ENCODE measurements at places on chromosomes 3 and 15.

DNA sequence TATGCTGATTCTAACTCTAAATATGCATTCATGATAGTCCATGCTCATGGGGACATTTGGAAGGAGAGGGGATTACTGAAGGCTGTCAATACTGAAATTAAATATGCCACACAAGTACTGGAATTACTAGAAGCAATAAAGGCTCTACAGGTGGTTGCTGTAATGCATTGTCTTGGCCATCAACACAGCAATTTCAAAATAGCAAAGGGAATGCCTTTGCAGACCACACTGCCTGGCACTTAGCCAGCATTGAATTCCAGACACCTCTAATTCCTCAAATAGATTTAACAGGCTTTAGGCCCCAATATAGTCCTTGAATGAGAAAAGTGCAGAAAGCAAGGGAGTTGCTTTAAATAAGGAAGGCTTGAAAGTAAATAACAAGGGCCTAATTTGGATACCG is 115.8 kb upstream of the PLCL2 start:
- DNase-seq, result no peak

- DNase-seq, result no peak
Observed at GRCh38 chr15:71455878-71456277, 340.6 kb downstream of the THSD4 start.

GRCh38 chr3:44301746-44302145 is 36.8 kb upstream of the TCAIM start:
- no peak for DNase-seq

DNA sequence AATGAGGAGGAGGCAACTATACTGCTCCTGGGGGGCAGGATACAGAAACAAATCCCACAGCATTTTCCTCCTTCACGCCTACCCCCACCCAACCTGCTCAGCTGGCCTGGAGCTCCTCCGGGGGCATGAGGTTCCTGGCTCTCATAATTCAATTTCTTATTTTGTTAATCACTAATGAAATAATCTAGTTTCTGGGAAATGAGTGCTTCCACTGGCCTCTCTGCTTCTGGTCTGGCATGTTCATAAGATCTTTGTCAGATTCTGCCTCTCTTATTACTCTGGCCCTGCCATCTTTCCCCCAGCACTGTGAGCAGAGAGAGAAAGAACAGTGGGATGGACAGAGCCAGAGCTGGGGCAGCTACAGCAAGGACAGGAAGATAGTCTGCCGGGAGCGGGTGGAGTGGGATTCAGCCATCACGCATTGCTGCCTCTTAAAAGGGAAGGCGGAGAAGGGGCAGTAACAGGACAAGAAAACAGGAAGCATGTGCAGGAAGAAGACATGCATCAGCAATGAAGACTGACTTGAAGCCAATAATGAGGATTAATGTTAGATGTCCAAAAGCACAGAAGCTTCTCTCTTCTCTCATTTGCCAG is 13.6 kb downstream of the RPAP1 start:
- no peak for DNase-seq

GRCh38 chr15:39286706-39287105 is 294.2 kb upstream of the THBS1 start:
- no peak for DNase-seq

DNA sequence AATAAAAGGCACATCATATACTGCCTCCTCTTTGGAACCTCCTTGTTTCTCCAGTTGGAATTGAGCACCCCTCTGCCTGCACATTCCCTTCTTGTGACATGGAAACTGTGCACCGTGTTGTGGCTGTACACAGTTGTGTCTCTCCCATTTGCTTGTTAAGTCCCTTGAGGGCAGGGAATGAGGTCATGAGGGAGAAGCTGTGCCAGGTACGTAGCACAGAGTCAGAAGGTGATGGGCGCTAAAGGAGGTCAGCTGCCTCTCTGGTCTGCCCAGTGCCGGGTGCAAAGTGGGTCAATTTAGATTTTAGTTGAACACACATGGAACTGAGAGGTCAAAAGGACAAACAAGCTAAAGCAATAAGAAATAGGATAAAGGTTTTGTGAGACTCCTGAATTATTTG is 124.4 kb downstream of the FAM43A start:
- DNase-seq, result no peak

DNA sequence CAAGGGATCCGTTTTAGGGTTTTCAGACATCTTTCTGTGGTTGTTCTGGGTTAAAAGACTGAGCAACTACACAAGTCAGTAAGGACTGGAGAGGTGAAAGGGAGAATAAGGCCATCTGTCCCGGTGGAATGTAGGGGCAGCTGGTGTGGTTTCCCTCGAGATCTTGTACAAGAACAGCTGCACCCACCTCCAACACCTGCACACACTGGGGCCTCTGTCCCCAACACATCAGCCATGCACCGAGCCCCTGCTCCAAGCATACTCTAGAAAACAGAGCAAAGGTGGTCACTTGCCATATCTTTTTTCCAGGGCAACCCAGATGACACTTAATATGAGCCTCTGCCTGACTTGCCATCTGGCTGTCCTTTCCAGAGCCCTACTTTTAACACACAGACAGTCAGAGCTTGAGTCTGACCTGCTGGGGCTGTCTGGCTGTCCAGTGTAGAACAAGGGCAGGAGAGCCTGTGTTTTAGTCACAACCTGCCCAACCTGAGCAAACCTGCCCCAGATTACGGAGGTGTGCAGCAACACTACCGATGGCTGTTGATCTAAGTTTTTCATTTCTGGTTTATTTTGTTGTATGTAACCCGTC is 12.2 kb downstream of the MAN2A2 start:
- no peak for DNase-seq

GRCh38 chr15:72044956-72045355 is 73.0 kb downstream of the MYO9A start:
- no peak for DNase-seq

GRCh38 chr3:151101270-151101969 is 16.0 kb downstream of the MED12L start:
- DNase-seq, result no peak

DNA sequence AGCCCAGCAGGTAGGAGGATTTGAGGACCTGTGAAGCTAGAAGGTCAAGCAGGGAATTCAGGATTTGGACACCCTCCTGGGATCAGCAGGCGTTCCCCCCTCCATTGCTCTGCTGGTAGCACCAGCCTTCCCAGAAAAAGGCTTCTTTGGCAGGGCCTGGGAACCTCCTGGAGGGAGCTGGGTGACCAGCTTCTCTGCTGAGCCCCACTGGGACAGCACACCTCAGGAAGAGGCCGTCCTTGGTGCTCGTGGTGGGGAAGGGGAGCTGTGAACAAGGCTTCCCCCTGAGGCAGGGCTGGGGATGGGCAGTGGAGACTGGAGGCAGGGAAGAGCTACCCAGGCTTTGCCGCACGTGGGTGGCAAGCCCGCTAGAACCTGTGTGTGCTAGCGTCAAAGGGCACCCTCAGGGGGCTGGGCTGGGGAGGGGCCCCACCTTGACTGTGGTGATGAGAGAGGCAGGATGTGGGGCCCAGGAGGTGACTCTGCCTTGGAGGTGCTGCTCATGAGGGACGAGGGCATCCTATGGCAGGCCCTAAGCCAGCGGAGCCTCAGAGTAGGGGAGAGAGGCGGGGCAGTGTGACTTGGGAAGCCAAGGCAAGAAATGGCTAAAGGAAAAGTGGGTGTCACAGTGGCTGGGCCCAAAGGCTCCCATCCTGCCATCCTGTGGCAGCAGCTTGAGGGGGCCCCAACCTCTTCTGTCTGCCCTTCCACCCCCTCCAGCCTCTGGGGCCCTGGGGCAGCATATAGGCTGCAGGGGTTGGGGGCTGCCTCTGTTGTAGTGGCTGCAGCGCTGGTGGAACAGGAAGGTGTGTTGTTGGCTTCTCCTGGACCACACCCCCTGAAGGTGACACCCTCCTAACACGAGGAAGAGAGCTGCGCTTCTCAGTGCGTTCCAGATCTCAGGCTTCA is 20.7 kb downstream of the KLF13 start:
- DNase-seq, result no peak

- no peak for DNase-seq
Observed at GRCh38 chr3:54563501-54564200, 364.2 kb downstream of the LRTM1 start.

- DNase-seq, result no peak
Observed at GRCh38 chr3:58574682-58575081, 2.5 kb downstream of the FAM107A start.

GRCh38 chr3:57758686-57759085 is 2.6 kb downstream of the SLMAP start:
- DNase-seq, result no peak

- DNase-seq, result no peak
Observed at GRCh38 chr3:125051715-125052581, 3.8 kb downstream of the HEG1 start.

GRCh38 chr3:136642711-136643110 is 109.5 kb downstream of the STAG1 start:
- DNase-seq, result no peak

GRCh38 chr15:40006003-40006402 is 33.0 kb downstream of the SRP14 start:
- no peak for DNase-seq

- no peak for DNase-seq
Observed at GRCh38 chr15:79724312-79724711, 172.5 kb downstream of the MTHFS start.

- no peak for DNase-seq
Observed at GRCh38 chr3:17901893-17902292, 159.5 kb upstream of the TBC1D5 start.

- DNase-seq, result no peak
Observed at GRCh38 chr3:39478226-39478625, 10.7 kb downstream of the MOBP start.

DNA sequence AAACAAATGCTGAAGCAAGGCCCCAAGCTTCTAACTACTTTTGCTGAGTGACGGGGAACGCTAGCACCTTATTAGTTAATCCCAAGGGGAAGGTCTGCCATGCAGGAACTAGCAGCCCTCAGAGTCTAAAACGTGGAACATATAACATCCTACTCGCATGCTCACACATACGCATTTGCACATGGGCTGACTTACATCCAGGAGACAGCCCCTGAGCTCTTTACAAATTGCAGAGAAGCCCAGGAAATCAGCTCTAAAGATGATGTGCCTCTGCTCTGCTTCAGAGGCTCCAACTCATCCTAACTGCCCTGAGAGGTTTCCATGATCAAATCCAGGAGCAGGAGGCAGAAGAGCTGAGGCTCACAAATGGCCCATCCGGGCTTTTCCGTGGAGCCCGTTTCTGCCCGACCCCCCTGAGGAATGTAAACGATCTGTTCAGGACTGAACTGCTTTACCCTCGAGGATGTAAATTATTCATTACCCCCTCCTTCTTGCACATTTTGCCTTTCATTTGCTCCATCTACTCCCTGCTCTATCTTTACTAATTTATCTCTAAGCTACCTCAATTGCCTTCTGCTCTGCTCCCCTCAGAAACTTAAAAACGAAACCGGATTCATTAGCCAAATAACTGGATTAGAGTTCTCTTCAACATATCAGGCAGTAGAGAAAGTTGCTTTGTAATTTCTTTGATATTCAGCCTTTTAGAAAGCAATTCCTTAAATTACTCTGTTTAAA is 141.9 kb upstream of the CCDC54 start:
- DNase-seq, result no peak

- no peak for DNase-seq
Observed at GRCh38 chr15:90062973-90063769, 39.1 kb downstream of the IDH2 start.

DNA sequence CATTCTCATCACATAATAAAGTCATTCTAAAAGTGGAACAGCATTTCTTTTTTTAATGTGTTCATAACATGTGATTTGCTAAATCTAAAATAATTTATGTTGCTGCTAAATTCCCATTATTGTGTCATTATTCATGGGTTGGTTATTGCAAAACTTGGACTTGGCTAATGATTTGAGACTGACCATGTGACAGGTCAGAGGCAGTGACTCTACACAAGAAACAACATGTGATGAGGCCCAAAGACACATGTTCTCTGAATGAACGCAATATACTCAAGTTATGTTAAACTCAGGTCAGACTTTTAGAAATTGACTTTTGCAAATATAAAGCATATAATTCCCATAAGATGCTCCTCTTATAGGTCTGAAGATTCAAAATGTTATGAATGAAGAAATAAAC is 566.1 kb downstream of the TBL1XR1 start:
- no peak for DNase-seq

GRCh38 chr3:144554889-144555288 is 583.3 kb downstream of the DIPK2A start:
- no peak for DNase-seq

DNA sequence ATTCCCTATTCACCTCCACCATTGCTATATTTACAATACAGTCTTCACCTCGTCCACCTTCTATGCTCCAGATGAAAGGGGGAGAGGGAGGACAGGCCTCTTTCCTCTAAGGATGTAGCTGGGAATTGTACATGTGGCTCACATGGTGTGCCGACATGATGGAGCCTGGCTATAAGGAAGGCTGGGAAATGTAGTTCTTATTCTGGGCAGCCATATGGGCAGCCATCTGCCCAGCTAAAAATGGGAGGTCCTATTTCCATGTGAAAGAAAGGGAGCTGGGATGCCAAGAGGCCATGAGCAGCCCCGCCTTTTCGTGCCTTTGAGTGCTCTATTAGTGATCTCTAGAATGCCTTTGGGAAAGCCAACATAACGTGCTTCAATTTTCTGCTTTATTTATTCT is 27.1 kb upstream of the MGLL start:
- DNase-seq, result no peak

- no peak for DNase-seq
Observed at GRCh38 chr3:123055352-123055751, 11.5 kb upstream of the PDIA5 start.

GRCh38 chr3:28699283-28699682 is 350.7 kb upstream of the AZI2 start:
- DNase-seq, result no peak

GRCh38 chr15:96337365-96338023 is 7.0 kb downstream of the NR2F2 start:
- no peak for DNase-seq

- no peak for DNase-seq
Observed at GRCh38 chr15:82807920-82808633, 1.4 kb upstream of the WHAMM start.

GRCh38 chr3:130838898-130839600 is 54.8 kb upstream of the ATP2C1 start:
- no peak for DNase-seq

- no peak for DNase-seq
Observed at GRCh38 chr3:147661916-147662315, 252.8 kb downstream of the ZIC1 start.

- no peak for DNase-seq
Observed at GRCh38 chr3:31634476-31634875, 101.8 kb downstream of the STT3B start.

DNA sequence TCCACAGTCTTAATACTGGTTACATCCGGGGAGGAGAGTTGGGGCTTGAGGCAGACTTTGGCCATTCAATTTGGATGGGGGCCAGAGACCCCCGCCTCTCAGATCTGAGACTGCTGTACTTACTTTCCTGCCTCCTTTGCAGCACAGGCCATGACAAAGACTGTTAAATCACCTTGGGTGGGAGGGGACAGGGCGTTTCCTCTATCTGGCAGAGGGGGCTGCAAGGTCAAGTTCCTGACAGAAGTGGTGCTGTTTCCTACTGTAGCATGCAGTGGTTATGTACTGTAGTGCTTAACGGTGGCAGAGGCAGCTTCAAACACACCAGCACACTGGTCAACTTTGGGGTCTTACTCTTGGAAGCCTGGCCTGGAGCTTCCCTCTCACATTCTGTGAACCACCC is 261.2 kb upstream of the LRRFIP2 start:
- DNase-seq, result no peak

All from urinary bladder (tissue), 4 donors.